Fibroblast of mammary gland (primary cell): ENCODE measurements at places on chromosomes 3 and 15.

DNA sequence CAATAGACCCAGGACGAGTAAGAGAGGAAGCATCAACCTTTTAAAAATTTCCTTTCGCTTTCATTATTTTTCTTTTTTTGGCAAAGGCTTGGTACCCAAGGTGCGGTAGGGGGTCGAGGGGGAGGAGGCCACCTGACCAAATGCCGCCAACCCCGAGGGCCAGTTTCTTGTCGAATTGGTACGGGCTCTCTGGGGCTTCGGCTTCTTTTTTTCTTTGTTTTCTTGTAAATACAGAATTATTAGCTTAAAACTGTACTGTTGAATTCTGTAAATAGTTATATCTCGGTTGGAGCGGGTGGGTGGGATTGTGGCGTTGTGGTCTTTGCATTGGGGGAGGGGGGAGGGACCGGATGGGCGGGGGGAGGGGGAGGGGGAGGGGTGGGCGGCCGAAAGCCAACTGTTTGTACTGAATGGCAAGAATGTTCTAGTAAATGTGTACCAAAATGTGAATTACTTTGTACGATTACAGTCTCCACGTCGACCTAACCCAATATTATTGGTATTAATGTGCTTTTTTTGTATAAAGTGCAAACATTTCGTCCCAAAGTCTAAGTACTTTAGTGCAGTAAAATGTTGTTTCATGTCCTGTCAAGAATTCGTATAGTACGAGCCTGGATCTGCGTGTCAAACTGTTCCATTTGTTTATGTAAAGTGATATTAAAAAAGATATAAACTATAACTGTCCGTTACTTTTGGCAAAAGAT is 4.7 kb downstream of the ZIC1 start:
- no peak for DNase-seq

DNA sequence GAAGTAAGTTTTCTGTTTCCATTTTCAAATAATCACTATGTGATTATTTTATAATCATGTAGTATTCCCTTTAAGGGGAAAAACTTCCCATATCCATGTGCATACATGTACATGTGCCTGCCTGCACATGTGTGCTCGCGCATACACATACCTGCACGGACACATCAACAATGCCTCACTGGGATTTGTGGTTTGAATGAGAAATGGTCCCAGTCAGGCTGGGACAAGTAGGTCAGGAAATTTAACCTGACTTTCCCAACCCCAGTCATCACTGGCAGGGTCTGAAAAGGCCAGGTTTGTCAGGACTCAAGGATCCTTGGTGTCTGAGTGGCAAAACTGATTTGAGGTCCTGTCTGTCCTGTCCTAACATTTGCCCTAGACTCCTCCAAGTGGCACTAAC is 109.3 kb upstream of the MRPS22 start:
- no peak for DNase-seq

DNA sequence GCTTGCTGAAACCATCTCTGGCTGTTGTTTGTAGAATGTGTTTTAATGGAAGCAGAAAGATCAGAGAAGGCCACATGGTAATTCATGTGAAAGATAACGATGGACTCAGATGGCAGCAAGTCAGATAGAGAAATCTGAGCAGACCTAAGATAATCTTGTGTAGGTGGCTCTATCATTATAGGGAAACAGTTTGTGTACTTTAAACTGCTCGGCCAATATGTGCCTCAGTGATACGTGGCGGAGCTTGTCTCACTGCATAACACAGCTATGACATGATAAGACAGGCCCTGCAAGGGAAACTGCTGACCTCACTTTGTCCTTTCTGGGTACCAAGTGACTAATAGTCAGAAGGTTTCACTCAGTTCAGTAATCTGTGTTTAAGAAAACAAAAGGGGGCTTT is 51.0 kb downstream of the MME start:
- peak; percentile 78 for DNase-seq

GRCh38 chr15:84871428-84871985 is 13.0 kb upstream of the SLC28A1 start:
- DNase-seq, result no peak

DNA sequence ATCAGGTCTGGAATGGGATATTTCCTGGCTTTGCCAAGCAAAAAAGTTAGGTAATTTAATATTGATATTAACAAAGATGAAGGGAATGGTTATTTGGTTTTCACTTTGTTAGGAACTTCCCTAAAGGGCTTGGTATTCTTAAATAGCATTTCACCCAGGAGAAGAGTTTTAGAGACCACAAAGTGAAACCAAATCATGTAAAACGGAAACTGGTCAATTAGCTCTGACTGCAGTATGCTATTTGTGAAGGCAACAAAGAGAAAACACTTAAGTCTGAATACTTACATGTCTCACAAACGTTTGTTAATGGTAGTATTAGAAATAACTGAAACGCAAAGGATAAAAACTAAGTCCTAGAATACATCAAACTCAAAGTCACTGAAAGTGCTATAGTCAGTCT is 32.4 kb upstream of the SETMAR start:
- no peak for DNase-seq

- no peak for DNase-seq
Observed at GRCh38 chr15:63626955-63627354, 29.8 kb downstream of the FBXL22 start.

DNA sequence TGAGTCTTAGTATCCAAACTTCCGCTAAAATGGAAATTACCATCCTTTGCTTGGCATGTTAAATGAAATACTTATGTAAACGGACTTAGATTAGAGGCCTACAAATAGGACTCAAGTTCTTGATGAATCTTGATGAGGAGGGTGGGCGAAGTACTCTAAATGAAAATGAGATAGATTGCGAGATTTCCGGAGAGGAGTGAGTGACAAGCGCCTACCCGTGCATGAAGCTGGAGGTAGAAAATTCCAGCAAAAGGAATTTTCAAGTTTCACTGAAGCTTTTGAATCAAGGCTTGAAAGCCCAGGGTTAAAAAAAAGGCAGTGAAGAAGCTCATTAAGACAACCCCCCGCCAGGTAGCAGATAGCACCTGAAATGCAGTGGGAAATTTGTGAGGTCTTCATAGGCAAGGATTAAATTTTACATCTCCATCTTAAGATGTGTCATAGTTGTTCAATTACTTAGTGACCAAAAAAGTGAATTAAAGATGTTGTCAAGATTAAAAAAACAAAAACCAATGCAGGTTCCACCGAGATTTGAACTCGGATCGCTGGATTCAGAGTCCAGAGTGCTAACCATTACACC is 655 bp upstream of the RAB11A start:
- no peak for DNase-seq

DNA sequence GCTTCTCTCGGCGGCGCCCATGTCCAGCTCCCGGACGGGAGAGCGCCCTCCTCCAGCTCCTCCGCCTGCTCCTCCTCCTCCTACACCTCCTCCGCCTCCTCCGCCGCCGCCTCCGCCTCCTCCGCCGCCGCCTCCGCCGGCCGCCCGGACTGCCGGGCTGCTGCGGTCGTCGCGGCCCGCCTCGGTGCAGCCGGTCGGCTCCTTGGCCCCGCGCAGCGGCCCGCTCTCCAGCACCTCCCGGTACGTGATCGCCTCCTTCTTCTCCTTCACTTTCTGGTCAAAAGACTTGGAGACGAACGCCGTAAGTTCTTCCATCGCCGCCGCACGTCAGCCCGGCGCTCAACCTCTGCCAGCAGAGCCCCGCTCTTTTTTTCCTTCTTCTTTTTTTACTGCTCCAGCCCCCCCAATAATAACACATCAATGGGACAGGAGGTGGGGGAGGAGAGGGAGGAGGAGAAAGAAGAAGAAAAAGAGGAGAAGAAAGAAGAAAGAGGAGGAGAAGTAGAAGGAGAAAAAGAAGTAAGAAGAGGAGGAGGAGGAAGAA is 438 bp downstream of the SHOX2 start:
- DNase-seq, result peak; percentile 57

- no peak for DNase-seq
Observed at GRCh38 chr3:77931255-77932009, 891.5 kb downstream of the ROBO2 start.

- no peak for DNase-seq
Observed at GRCh38 chr15:27271258-27271657, 300.3 kb downstream of the GABRG3 start.

- DNase-seq, result no peak
Observed at GRCh38 chr15:70530017-70530499, 233.3 kb downstream of the UACA start.

DNA sequence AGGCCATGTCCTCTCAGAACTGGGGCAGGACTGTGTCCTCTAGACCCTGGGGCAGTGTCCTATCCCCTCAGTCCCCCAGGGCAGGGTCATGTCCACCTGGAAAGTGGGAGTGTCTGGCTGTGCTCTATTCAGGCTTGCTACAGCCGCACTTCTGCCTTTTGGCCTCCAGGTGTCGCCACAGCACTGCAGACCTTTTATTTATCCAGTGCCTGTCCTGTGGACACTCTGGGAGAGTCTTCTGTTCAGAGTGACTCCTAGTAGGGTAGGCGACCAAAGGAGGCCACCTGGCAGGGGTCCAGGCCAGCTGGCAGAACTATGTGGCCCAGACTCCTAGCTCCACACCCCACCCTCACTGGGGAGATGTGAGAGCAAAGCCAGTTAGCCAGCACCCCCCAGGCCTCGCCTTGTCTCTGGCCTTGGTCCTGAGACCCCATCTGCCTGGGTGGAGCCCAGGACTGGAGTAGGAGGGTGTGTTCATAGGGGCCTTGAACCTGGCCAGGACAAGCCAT is 3.9 kb downstream of the TMIE start:
- DNase-seq, result peak; percentile 62

DNA sequence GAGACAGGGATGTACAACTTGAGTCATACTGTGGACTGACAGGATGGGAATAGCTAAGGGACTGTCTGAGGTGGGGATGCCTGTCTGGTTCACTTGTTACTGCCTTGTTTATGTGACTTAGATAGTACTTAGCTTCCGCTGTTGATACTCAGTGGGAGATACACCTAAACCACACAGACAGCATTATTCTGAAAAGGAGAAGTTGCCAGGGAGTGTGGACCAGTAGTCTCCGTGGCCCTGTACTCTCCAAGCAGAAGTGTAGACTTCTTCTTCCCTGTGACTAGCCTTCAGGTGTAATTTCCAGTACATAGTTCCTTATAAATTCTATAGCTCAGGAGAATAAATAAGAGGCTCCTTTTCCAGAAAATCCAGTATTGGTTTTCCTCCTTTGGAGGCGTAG is 5.1 kb downstream of the HIGD2B start:
- DNase-seq, result no peak

DNA sequence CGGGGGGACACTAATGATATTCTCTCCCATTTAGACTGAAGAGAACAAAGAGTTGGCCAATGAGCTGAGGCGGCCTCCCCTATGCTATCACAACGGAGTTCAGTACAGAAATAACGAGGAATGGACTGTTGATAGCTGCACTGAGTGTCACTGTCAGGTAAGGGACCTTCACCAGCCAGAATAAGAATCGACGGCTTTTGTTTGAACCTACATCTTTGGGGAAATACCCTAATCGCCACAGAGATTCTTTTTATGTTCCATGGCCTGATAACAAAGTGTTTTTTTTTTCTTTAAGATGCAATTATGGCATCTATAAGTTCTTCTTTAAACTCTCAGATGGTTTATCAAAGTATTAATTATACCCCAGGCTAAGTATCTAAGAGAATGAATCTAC is 3.4 kb downstream of the THBS1 start:
- no peak for DNase-seq

DNA sequence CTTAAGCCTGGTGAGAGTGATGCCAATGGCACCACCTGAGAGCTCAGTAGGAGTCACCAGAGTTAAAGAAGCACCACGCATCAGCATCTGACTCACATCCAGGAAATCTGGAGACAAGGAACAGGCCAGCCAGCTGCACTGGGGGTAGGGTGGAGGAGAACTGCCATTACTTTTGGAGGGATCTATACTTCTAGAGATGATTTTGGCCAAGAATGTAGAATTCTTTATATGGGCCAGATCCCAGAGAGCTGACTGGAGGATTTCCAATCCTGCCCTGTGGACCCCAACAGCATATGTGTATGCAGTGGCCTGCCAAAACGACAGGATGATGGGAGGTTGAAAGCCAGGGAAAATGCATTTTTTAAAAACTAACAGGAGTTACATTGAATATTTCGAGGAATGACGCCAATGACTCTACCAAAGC is 29.8 kb downstream of the CCR3 start:
- DNase-seq, result peak; percentile 10

DNA sequence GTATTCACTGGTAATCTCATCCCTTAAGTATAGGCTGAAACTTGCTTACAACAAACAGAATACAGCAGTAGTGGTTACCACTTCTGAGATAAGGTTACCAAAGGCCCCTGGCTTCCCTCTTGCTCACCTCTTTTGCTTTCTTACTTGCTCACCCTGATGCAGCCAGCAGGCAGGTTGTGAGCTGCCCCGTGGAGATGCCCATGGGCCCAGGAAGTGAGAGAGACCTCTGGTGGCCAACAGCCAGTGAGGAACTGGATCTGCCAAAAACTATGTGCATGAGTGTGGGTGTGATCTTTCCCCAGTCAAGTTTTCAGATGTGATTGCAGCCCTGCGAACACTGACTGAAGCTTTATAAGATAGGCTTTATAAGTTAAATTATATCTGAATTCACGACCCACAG is 48.7 kb downstream of the NMNAT3 start:
- peak; percentile 10 for DNase-seq

GRCh38 chr15:80500021-80500420 is 95.8 kb downstream of the ARNT2 start:
- no peak for DNase-seq

DNA sequence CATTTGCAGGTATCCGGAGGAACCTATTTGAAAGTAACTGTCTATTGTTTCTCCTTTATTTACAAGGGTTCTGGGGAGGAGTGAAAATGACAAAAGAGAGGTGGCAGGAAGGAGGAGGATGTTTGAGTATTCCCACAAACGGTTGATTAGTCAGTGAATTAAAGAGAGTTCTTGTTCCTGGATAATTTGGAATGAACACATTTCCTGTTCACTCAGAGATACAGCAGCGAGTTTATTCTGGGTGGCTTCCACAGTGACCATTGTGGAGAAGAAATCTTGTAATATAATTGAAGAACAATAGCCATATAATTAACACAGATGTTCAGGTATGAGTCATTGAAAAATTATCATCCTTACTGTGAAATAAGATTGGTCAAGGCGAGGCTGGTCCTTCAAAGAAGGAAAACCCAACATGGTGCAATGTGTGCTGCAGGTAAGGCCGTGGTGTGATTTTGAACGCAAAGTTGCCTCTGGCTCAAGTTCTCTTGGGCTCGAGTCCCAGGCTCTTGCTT is 77.3 kb downstream of the NFKBIZ start:
- DNase-seq, result peak; percentile 30

GRCh38 chr3:42443292-42443691 is 32.9 kb upstream of the LYZL4 start:
- no peak for DNase-seq

DNA sequence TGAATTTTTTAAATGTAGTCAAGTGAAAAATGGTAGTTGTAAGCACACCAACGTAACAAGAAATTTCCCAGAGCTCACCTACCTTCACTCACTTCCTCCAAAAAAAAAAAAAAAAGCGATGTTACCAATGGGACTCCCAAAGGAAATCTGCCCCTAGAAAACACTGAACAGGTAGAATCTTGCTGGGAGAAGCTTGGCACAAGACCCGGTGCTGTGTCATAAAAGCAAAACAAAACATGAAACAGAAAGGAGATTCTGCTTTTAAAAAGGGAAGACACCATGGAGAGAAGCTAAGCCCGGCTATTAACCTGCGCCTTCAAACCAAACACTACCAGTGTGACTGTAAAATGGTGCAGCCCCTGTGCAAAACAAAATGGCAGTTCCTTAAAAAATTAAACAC is 40.5 kb downstream of the PGPEP1L start:
- no peak for DNase-seq

- DNase-seq, result peak; percentile 52
Observed at GRCh38 chr3:123687286-123687685, 102.4 kb upstream of the HACD2 start.

GRCh38 chr15:55954862-55955605 is 38.4 kb downstream of the NEDD4 start:
- DNase-seq, result no peak
